ENCODE measurements at places on chromosomes 12 and 14. TPM values are rescaled to one million over a fixed set of nuclear protein-coding genes. Genes with fewer than 3 reads are reported as not detected.

LRP1-AS gene
- not detected for polyA plus RNA-seq

TROAP gene
- 0.25 TPM for polyA plus RNA-seq

FKBP4 gene
- 32.4 TPM for polyA plus RNA-seq

TSHR gene
- 0.07 TPM for polyA plus RNA-seq

ADAM20 gene
- 0.16 TPM for polyA plus RNA-seq

PPM1H gene
- 1.0 TPM for polyA plus RNA-seq

NEUROD4 gene
- not detected for polyA plus RNA-seq

ZNF140 gene
- 10.3 TPM for polyA plus RNA-seq

C14orf119 gene
- 27.3 TPM for polyA plus RNA-seq

C14orf180 gene
- polyA plus RNA-seq, result 153 TPM

PPP1R3E gene
- polyA plus RNA-seq, result 7.9 TPM

MSI1 gene
- 2.1 TPM for polyA plus RNA-seq

CRACR2A gene
- 5.7 TPM for polyA plus RNA-seq

IGFBP6 gene
- polyA plus RNA-seq, result 130 TPM

DAO gene
- not detected for polyA plus RNA-seq

LIN7A gene
- 9.2 TPM for polyA plus RNA-seq

CLMN gene
- 3.1 TPM for polyA plus RNA-seq

VAMP1 gene
- 4.7 TPM for polyA plus RNA-seq

ANKRD52 gene
- 13.4 TPM for polyA plus RNA-seq

APOLD1 gene
- polyA plus RNA-seq, result 20.9 TPM

A2M gene
- polyA plus RNA-seq, result 165 TPM

IAPP gene
- not detected for polyA plus RNA-seq

CBLN3 gene
- polyA plus RNA-seq, result 1.3 TPM

FUT8 gene
- polyA plus RNA-seq, result 5.2 TPM

PSMD9 gene
- 46.8 TPM for polyA plus RNA-seq

OR6C70 gene
- polyA plus RNA-seq, result not detected

KLRC3 gene
- not detected for polyA plus RNA-seq

FOXG1 gene
- polyA plus RNA-seq, result 0.20 TPM

IKZF4 gene
- polyA plus RNA-seq, result 2.7 TPM

ASCL1 gene
- not detected for polyA plus RNA-seq

APAF1 gene
- 2.9 TPM for polyA plus RNA-seq

MANSC1 gene
- 8.1 TPM for polyA plus RNA-seq

ETV6 gene
- 2.9 TPM for polyA plus RNA-seq

CCDC196 gene
- not detected for polyA plus RNA-seq

C14orf39 gene
- polyA plus RNA-seq, result not detected

CRIP2 gene
- polyA plus RNA-seq, result 1,790 TPM

MMP14 gene
- polyA plus RNA-seq, result 33.3 TPM

GLT1D1 gene
- 0.07 TPM for polyA plus RNA-seq

RIC8B gene
- polyA plus RNA-seq, result 9.0 TPM

RNASE7 gene
- polyA plus RNA-seq, result not detected

HOXC6 gene
- 0.48 TPM for polyA plus RNA-seq

PRR4 gene
- 2.4 TPM for polyA plus RNA-seq

SRGAP1 gene
- 1.7 TPM for polyA plus RNA-seq

SERPINA10 gene
- not detected for polyA plus RNA-seq

ANKRD9 gene
- 43.1 TPM for polyA plus RNA-seq

CLEC4C gene
- not detected for polyA plus RNA-seq

GDF3 gene
- polyA plus RNA-seq, result 0.32 TPM

DCAF4 gene
- 2.9 TPM for polyA plus RNA-seq

Measured in right cardiac atrium (tissue), 5 donors.